Fibroblast of skin of abdomen (primary cell): ENCODE measurements at places on chromosomes 7 and 10.
A peak's percentile ranks its signal among the peaks of the same experiment; 100 is the strongest.

DNA sequence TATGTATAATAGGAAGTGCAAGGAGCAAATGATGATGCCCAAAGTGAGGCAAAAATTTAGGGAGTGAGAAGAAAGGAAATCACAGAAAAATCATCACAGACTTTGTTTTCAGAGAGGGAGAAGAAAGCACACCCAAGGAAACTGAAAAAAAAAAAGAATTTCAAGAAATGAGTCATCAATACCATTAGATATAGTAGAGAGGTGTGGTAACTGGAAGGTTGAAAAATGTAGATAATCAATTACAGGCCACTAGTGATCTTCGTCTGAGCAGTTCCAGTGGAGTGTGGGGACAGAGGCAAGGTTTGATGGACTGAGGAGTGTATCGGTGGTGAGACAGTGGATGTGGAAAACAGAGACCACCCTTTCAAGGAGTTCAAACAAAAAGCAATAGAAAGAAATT lies 31.7 kb downstream of the ASB4 start:
- no peak for DNase-seq

- peak; percentile 50 for DNase-seq
Measured at GRCh38 chr7:45021604-45022296, 21.7 kb downstream of the CCM2 start.

DNA sequence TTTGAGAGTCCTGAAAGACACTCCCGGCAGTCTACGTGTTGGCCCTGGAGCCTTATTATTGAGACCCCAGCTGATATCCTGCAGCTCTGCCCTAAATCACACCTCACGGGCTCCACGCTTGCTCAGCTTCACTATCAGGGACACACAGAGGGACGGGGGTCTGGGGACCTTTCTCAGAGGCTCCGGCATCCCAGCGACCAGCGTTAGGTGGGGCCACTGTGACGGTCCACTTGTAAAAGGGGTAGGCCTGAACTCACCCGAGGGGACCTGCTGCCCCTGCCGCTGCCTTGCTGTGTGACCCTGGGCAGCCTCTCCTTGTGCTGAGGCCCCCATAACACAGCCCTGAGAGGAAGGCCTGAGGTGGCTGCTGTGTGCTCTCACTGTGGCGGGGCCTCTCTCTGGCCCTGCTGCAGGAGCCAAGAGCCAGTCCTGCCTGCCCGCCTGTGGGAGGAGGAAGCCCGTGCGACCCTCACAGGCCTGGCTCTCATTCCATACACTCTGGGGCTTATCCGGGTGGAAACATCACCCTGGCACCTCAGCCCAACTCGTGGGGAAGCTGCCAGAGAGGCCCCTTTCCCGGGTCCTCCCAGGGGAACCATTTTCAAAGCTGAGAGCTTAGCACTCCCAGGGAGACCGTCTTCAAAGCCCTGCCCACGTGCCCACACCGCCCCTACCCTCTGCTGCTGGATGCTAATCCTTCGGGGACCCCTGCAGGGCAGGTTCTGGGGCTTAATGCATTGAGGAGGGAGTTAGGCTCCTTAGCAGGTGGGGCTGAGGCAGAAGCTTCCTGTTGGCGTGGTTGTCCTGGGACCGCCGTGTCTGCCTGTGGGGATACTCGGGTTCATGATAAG lies 21.7 kb downstream of the AQP1 start:
- DNase-seq = no peak

DNA sequence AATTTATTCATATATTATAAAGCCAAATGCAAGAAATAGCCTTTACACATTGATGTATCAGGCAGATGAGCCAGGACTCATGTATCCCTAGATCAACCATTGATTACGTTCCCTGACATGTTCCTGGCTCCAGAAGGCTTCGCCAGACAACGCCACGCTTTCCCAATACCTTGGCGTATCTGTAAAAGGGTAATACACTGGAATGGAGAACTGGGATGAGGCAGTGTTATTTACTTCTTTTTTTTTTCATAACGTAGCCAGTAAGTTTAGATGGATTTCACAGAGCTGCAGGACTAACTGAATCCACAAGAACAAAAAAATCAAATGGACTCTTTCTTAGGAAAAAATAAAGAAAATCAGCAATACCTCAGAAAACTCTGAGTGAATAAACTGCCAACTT lies 588.1 kb upstream of the SEMA3D start:
- DNase-seq = no peak

- DNase-seq = no peak
Measured at GRCh38 chr7:95660023-95660434, 63.7 kb upstream of the PDK4 start.
